Stimulated activated CD8-positive, alpha-beta memory T cell treated with anti-CD3 and anti-CD28 coated beads, Interleukin-12 subunit alpha, Interleukin-12 subunit beta, amount 100 ng/mL, for 4 hours (primary cell): ENCODE measurements at places on chromosomes 6 and 20.

DNA sequence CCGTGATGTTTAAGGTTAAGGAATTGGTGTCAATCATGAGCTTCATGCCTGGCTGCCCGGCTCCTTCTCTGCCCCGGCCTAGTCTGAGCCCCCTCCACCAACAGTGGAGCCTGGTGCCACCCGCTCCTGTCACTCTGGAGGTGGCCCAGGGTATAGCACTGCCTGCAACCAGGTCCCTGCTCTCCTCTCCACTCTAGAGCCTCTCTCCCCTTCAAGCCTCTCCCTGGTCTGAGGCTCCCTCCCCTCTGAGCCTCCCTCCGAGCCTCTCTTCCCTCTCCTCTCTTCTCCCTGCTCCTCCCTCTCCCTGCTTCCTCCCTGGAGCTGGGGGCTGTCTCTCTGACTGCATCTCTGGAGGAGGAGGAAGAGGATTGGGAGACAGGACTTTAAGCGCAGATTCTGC lies 31.3 kb upstream of the MRGBP start:
- DNase-seq: no peak

DNA sequence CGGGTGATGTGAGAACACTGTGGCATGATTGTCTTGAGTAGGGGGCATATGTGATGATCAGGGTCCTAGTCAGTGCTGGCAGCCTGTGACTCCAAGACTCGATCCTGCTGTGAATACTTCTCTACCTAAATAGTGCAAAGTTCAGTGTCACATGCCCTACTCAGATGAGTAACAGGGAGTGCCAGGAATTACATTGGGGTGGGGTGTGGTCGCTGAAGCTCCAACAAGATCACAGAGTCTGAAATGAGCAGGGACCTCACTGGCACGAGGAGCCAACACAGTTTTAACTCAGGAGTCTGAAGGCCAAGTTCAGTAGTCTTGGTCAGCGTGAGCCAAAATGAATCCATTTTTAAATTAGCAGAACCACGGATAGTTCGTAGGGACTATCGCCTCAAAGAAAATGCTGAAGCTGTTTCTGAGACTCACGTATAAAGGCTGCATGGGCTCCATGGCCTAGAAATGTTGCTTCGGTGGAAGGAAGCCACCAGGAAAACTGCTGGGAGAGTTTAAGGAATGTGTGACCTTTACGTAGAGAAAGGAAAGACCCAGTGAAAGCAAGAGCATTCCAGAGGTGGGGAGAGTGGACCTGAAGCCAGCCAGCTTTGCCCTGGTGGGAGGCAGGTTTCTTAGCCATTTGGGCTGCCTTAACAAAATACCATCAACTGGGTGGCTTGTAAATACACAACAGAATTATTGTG lies 72.2 kb downstream of the RPP40 start:
- no peak for DNase-seq

DNA sequence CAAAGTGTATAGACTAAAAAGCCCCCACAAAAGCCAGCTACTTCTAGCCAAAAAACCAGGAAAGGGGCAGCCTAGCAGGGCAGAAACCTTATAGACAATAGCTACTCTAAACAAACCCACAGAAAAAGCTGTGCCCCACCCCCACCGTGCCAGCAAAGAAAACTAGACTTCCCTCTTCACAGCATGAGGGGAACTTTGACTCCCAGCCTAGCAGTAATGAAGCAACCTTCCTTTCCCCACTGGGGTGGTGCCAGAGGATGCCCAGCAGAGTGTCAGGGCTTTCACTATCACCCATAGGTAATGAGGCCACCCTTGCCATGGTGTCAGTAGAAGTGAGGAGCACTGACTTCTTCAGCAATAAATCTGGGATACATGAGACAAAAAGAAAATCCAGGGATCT lies 99.0 kb upstream of the LGSN start:
- DNase-seq: no peak

GRCh38 chr6:44071670-44072451 lies 55.4 kb downstream of the MRPL14 start:
- no peak for DNase-seq

GRCh38 chr6:47028835-47029360 lies 13.2 kb downstream of the ADGRF1 start:
- no peak for DNase-seq

DNA sequence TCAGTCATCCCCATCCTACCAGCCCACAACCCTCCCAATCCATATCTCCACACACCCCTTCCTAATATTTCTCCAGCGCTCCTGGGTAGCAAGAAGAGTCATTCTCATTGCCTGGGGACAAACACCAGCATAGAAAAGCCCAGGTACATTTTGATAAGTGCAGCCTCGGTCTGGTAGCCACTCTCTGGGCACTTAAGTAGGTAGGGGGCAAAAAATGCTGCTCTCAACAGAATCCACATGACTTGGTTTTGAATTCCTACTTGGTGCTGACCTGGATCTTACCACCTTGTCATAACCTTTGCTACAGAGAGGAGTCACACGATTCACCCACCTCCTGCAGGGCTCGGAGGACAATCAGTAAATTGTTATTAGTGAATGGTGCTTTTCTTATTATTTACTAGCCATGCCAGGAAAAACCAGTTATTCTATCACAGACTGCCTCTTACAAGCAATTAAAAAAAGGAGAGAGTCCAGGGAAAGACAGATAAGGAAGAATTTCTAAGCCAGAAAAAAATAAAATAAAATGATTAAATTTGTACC lies 249.1 kb downstream of the LY86 start:
- no peak for DNase-seq

DNA sequence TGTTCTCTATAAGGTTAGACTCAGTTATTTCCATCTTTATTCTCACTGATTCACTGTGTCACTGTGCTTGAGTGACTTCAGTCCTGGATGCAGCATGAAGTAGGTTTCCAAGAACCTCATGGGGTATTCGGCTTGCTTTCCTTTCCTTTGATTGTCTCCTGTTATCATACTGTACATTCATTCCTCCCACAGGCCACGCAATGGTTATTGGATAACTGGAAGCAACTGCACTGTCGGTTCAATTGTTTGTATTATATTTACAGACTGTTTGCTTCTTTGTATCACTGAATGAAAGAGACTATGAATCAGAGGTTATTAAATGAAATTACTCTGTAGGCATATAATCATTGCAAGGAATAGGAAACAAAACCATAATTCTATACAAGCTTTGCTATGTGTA lies 129.4 kb downstream of the MAP7 start:
- no peak for DNase-seq

- no peak for DNase-seq
Measured at GRCh38 chr6:128370072-128370471, 150.3 kb downstream of the PTPRK start.

DNA sequence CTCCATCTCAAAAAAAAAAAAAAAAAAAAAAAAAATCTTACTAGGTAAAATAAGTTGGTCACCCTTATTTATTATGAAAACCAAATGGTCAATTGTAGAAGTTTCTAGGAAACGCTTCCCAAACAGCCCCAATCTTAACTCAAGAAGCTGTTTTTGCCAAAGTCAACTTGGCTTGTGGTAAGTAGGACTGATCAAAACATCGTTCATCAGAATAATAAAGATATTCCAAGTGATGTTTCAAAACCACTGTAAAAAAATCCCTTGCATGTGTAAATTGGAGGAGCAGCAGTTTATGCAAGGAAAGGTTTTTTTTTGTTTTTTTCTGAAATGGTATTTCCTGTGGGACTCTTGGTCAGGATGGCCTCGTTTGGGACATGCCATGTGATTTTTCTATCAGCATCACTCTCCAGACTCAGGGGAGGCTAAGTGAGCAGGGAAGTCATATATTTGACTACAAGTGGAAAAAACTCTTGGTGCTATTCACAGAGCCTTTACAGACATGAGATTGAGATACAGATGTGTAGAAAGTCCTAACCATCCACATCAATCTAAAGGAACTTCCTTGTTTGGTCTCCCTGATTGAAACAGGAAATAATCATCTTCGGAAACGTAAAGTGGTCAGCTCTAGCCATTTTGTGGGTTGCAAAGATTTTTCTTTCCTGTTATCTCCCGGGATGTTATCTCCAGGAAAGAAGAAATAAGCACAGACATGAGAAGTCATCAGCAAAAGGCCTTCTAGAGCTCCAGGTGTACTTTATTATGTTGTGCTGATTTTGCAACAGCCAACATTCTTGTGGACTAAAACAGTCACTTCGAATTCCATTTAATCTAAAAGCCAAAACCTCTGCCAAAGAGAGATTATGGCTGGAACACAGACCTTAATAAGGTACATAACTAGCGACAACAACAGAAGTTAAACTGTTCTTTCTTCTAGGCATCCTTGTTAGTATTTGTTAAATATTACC lies 177.8 kb downstream of the EDN1 start:
- no peak for DNase-seq

- DNase-seq: no peak
Measured at GRCh38 chr20:43725666-43726065, 1.1 kb downstream of the GTSF1L start.

GRCh38 chr20:61668771-61669503 lies 396.7 kb downstream of the TAF4 start:
- DNase-seq: no peak

GRCh38 chr20:12963416-12963815 lies 45.4 kb upstream of the SPTLC3 start:
- DNase-seq: no peak

DNA sequence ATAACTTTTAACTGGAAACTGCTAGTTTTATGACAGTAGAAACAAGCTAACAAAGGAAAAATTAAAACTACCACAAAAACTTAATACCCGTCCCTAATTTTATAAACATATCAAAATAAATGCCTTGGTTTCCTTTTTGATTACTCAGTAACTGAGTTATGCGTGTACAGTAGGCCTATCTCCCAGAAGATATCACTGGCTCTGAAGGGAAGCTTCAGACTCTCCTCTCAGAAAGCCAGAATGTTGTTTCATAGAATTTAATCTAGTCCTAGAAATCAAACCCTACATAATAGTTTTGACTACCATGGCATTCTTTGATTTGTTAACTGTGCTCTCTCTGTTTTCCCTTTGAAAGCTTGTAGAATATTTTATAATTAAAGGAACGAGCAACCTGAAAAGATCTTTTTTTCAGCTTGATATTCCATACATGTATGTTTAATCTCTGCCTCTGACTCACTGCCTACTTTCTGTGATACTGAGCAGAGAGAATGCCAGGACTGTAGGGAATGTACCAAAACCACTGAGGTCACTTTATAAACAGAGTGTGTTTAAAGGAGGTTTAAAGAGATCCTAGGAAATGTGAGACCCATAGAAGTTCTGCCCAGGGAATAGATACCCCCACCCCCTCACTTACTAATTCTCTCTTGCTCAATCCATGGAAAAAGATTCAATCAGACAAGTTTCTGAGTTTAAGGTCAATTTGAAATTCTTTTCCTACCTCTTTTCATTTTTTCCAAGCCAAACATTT lies 311.5 kb downstream of the HDGFL1 start:
- no peak for DNase-seq

DNA sequence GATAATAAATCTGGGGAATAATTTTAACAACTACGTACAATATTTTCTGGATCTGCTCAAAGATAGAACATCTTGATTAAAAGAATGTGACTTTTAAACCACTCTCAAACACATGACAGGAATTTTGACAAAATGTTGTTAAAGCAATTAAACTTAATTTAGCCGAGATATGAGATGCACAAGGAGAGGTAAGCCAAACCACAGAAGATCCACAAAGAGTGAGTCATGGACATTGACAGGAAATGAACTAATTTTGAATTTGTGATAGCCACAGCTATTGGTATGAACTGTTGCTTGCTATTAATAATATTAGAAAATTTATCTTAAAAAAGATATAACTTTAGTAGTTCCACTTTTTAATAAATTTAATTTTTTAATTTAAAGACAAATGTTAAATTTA lies 27.8 kb upstream of the VGLL2 start:
- DNase-seq: no peak

DNA sequence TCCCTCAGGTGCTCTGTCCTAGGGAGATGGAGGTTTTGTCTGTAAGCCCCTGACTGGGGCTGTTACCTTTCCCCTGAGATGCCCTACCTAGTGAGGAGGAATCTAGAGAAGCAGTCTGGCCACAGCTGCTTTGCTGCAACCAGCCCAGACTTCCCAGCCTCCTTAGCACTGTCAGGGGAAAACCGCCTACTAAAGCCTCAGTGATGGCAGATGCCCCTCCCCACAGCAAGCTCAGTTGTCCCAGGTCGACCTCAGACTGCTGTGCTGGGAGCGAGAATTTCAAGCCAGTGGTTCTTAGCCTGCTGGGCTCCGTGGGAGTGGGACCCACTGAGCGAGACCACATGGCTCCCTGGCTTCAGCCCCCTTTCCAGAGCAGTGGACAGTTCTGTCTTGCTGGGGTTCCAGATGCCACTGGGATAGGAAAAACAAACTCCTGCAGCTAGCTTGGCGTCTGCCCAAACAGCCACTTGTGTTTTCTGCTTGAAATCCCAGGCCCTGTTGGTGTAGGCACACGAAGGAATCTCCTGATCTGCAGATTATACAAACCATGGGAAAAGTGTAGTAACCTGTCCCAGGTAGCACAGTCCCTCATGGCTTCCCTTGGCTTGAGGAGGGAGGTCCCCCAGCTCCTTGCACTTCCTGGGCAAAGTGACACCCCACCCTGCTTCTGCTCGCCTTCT lies 146.4 kb upstream of the PROKR2 start:
- no peak for DNase-seq

- no peak for DNase-seq
Measured at GRCh38 chr6:161003336-161003735, 11.8 kb downstream of the MAP3K4 start.

- DNase-seq: no peak
Measured at GRCh38 chr6:123802697-123803503, 765 bp upstream of the NKAIN2 start.

DNA sequence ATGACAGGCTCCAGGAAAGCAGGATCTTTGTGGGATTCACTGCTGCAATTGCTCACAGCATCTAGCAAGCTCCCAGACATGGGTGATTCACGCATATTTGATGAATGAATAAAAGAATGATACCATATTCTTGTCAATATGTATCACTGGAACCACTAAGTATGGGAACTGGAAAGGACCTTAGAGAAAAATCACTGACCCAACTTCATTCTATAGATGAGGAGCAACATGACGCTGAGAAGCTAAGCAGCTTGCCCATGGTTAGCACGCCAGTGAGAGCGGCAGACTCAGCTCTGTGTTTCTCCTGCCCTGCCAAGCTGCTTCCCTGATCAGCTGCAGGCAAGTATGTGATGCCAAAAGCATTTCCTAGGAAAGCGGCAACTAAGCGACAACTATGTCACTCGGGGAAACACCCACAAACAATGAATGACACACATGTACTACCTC lies 66.8 kb downstream of the PPP1R3G start:
- no peak for DNase-seq

- no peak for DNase-seq
Measured at GRCh38 chr20:53079261-53079691, 107.1 kb downstream of the TSHZ2 start.

- no peak for DNase-seq
Measured at GRCh38 chr6:116218866-116219265, 35.0 kb downstream of the TSPYL4 start.

DNA sequence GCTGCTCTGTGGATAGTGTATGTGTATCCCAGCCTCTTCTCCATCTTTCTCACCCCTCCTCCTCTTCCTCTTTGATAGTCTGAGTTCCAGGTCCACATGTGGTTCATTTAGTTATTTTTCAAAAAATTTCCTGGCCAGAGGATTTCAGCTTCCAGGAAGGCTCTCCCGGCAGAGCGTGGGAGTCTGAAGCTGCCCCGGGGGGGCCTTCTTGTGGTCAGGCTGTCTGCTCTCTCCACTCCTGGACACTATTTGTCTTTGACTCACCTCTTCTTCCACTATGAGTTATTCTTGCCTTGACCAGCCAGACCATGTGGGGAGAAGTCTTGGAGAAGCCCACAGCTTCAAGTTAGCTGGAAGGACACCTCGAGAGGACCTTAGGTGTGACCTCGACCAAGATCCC lies 258.8 kb downstream of the CDC5L start:
- no peak for DNase-seq
